NCI-H2029 (cell line): ENCODE measurements at places on chromosomes 1 and 21.

DNA sequence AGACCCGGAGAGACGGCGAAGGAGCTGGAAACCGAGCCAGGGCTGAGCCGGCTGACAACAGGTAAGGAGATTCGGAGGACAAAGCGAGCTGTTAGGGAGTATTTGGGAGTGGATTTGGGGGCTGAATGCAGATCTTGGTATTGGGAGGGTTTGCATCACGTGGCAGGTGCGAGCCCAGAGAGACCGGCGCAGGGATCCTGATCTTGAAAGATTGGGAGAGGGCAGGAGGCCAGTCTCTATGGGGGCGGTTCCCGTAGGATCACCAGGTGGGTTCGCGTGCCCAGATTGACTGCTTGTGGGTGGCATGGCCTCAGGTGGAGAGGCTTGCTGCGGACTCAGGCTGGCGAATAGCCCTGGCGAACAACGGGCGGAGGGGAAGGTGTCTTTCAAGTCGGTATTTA lies 204 bp downstream of the CIART start:
- no peak for DNase-seq

DNA sequence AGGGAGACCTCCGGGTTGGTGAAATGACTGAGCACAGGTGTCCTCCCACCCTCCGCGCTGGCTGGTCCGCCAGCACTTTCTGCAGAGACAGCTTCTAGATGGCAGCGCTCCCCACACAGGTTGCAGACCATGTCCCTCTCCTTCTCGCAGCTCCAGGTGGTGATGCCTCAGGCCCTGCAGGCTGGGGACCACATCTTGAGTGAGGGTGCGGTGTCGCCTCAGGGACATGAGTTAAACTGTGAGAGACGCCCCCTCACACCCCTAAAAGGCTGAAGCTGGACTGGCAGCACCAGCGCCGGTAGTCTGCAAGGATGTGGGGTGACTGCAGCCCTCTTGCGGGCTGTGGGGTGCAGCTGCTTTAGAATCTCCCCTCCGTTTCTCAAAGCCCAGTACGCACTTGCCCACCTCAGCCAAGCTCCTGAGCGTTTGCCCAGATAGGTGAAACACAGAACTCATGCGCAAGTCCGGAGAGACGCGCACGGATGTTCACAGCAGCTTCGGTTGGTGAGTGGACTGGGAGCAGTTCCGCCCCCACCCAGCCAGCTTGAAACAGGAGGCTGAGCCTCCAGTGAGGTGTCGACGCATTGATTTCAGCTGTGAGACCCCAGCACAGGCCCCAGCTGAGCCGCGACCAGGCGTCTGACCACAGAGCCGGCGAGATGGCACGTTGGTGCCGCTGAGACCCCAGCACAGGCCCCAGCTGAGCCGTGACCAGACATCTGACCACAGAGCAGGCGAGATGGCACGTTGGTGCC lies 28.6 kb downstream of the COL6A1 start:
- DNase-seq, result no peak

GRCh38 chr1:12368646-12369045 lies 138.8 kb downstream of the VPS13D start:
- DNase-seq, result peak; percentile 27

GRCh38 chr1:150970808-150971582 lies 3.6 kb downstream of the CERS2 start:
- no peak for DNase-seq

DNA sequence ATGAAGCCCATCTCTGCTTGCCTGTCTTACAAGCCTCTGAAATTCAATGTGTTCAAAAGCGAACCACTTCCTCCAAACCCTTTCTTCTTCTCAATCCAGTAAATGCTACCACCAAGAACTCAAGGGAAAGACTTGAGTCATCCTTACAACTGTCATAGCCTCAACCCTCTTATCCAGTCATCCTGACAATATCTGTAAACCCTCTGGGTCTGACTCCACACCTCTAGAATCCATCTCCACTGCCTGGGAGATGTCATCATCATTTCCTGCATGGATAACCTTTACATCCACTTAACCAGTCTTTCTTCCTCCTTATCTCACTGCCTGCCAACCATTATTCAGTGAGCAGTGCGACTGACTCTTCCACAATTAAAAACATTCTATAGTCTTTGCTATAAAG lies 441.1 kb downstream of the SETD4 start:
- no peak for DNase-seq

DNA sequence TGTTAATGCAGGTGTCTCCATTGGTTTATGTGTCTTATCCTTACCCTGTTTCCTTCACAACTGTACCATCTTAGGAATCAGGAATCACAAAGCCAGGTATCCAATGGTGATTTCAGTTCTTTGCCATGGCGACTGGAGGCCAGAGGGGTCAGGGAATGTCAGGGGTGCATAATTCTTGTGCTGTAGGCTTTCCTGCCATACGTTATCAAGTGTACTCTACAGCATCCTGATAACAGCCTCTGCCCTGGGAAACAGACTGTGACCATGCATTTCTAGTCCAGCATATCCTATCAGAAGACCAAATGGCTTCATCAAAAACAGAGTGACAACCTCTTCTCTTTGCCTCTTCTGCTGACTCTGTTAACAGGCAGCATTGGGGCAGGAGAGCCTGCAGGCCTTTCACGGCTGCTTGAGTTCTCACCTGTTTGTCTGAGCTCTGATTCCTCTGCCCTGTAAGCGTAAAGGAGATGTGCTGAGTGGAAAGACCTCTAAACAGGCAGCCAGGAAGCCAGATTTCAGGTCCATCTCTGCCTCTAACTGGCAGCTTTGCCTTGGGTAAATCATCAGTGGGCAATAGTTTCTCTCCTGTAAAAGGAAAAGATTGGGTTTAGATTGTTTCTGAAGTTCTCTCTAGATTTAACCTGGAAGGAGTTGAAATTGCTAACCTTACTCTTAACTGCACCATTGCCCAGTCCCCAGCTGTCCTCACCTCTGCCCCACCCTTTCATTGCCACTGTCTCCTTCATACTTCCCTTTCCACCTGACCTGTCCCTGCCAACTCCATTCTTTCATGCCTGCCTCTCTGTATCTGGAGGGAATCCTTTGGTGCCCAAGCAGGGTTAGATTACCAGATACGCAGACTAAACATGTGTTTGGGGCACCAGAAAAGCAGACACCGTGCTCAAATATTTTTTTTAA lies 80.2 kb downstream of the LRRC8D start:
- no peak for DNase-seq

GRCh38 chr1:55196433-55197035 lies 18.6 kb downstream of the USP24 start:
- DNase-seq, result no peak

GRCh38 chr1:163046071-163046470 lies 23.1 kb upstream of the RGS4 start:
- no peak for DNase-seq

GRCh38 chr1:52927212-52928014 lies at the start of gene SCP2:
TSS of gene SCP2 (plus strand) at chr1:52927276. CDS start at chr1:52927397, 121 bp downstream.
- DNase-seq, result peak; percentile 81

- peak; percentile 53 for DNase-seq
Observed at GRCh38 chr1:61743716-61744580, 1.7 kb downstream of the PATJ start.

DNA sequence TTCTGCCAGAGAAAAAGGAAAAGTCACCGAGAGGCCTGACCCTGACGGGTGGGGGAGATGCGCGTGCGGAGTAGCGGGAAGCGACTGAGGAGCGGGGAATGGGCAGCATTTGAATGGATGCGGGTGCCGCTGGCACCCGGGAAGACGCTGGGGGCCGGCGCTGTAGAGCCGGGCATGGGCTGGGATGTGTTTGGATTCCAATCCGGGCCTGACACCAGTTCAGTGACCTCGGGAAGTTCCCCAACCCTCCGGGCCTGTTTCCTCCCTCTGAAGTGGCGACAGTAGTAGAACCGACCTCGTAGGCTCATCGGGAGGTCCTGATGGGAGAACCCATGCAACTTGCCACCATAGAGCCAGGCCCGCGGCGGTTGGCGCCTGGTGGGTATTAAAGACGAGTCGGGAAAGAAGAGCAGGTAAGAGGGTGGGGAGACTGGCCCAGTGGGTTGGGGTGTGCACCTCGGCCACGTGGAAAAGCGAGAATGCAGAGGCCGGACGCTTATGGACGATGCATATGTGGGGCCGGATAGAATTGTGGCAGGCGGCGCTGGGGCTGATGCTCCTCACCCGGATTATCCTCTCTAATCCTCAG lies 642 bp upstream of the SLC16A1 start:
- DNase-seq, result no peak

- no peak for DNase-seq
Observed at GRCh38 chr21:34968414-34969333, 80.4 kb downstream of the RUNX1 start.

GRCh38 chr1:234402939-234403338 lies 29.7 kb downstream of the COA6 start:
- DNase-seq, result no peak

DNA sequence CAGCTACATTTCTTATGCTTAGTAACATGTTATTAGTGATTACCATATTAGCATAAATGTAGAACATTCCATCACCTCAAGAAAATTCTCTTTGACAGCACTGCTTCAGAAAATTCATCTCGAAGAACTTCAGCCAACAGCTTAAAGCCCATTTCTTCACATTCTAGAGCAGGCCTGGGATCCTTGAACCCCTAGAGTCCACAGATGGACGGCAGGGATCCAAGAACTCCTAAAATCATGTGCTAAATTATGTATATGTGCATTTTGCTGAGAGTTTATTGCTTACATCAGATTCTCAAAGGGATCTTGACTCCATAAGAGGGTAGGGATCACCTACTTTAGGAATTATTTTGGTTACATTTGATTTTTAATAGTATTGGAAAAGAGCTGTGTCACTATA lies 76.2 kb upstream of the TEKT2 start:
- no peak for DNase-seq

GRCh38 chr21:44484498-44485253 lies 29.4 kb downstream of the LRRC3 start:
- DNase-seq, result no peak

DNA sequence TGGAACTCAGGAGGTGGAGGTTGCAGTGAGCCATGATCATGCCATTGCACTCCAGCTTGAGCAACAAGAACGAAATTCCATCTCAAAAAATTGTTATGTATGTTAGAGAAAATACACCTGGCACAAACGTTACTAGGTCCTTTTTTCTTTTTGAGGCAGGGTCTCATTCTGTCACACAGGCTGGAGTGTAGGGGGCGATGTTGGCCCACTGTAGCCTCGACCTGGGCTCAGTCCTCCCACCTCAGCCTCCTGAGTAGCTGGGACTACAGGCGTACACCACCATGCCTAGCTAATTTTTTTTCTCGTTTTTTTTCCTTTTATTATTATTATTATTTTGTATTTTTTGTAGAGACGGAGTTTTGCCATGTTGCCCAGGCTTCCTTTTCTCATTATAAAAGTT lies 4.4 kb downstream of the HAX1 start:
- no peak for DNase-seq

DNA sequence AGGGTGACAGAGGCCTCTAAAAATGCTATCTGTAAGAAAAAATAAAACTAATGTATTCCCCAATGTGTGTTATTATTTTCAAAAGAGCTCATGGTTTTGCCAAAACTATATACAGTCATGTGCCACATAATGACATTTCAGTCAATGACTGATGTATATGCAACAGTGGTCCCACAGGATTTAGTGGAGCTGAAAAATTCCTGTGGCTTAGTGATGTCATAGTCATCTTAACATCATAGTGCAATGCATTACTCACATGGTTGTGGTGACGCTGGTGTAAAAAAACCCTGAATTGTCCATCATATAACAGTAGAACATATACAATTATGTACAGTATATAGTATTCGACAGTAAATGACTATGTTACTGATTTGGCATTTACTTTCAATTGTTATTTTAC lies 172.4 kb downstream of the CACNA1E start:
- DNase-seq, result no peak

DNA sequence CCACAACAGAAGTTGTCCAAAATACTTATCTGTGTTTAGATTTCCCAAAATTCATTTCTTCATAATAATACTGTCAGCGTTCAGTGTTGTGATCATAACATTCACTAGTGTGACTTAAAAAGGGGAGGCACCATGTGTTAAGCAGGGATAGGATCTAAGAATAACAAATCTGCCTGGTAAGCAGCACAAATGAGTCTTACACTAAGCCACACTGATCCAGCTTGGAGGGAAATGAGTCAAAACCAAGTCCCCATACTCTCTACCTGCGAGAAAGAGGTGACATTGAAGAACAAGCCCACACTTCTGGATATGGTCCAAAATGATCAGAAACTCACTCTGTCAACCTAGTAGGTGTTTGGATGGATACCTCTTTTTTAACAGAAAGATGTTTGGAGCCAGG lies 145.5 kb downstream of the CRB1 start:
- no peak for DNase-seq

GRCh38 chr1:237759377-237759776 lies 131.3 kb downstream of the ZP4 start:
- DNase-seq, result no peak

GRCh38 chr1:66711420-66711819 lies 40.8 kb upstream of the DYNLT5 start:
- no peak for DNase-seq

DNA sequence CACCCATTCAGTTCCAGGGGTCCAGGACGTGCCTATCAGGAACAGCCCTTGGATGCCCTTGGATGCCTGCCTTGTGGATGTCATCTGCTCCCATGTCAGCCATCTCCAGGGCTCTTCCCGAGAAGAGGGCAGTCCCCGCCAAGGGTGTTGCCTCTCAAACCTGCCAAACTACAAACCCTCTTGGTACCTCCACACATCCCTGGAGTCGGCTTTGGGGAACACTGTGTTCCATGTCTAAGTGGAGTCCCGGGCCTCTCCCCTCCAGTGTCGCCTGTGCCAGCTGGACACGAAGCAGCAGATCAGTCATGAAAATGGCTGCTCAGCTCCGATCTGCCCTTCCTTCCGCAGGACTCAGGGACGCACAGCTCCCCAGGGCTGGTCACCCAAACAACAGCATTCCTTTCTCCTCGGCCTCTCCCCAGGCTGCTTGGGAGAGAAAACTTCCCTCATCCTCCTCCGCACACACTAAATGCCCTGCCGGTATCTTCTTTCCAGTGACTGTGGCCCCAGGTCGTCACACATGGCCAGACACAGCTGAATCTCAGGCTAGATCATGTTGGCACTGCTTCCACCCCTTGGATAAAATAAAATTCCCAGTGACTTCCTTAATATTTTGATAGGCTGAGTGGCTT lies 53.4 kb downstream of the GALNT2 start:
- DNase-seq, result no peak

- no peak for DNase-seq
Observed at GRCh38 chr1:30305519-30305918, 417.9 kb downstream of the MATN1 start.

DNA sequence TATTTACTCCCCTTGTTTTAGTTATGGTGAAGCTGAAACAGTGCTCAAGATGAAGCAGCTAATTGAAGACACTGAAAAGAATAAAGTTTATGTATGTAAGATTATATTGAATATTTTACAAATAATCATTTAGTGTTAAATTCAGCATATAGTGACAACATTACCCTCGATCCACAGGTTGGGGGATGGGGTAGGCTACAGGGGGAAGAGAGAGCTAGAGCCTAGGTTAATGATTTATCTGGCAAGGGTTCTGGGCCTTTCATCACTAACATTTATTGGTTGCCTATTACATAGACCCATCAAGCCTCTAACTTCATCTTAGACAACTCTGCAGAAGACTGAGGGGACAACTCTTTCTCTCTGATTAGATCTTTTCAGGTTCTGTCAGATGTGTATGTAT lies 21.3 kb downstream of the ZCCHC17 start:
- DNase-seq, result no peak

GRCh38 chr1:150268340-150268704 lies 494 bp downstream of the APH1A start:
- no peak for DNase-seq
